Left forelimb (tissue), 1 donor: ENCODE measurements at places on chromosomes 7 and 10.

DNA sequence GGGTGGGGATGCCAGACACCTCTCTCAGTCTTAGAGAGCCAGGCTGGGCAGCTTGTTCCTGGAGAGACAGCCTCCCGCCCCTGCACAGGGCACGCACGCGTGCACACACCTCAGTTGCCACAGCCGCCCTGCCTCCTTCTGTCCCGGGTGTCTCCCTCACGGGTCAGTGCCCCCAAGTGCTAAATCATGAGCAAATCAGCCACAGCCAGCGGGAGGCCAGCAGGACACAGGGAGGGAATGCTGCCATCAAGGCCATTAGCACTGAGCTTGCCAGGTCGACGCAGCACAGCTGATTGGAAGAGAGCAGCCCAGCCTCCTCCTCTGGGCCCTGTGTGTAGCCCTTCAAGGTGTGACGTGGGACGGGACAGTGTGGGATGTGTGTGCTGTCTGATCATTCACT lies 130.4 kb downstream of the CDH23 start:
- DNase-seq: no peak

DNA sequence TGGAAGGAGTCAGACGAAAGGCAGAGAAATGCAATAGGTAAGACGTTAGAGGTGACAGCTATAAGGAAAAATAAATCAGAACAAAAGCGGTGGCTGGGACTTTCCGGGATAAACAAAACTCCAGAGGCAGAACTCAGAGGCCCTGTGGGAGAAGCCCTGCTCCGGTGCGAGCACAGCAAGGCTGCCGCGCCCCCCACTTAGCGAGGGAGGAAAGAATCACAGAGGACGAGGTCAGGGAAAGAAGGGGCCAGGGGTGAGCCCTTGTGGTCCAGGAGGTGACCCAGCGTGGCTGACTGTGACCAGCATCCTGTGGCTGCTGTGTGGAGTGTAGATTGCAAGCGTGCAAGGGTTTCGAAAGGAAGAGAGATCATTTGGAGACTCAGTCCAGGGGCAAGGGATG lies 591.8 kb upstream of the ADARB2 start:
- DNase-seq: no peak

DNA sequence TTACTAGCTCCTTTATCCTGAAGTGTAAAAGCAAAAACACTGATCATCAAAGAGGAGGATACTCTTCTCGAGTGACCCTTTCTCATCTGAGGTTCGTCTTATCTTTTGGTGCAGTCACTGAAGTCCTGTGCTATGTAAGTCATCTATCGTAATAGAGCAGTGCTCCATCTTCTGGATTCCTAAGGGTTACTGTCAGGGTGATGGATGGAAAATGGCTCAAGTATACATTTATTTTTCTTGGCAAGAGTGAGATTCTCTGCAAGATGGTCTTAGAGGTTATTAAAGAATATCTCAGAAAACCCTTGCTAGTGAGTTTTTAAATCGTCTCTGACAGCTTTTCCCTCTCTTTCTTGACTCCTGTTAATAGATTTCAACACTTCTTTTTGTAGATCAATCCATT lies 12.4 kb downstream of the PRKG1 start:
- DNase-seq: no peak

- no peak for DNase-seq
Observed at GRCh38 chr10:70255329-70256299, 22.4 kb upstream of the PPA1 start.

GRCh38 chr10:31768467-31768866 lies 160.2 kb downstream of the ARHGAP12 start:
- no peak for DNase-seq

DNA sequence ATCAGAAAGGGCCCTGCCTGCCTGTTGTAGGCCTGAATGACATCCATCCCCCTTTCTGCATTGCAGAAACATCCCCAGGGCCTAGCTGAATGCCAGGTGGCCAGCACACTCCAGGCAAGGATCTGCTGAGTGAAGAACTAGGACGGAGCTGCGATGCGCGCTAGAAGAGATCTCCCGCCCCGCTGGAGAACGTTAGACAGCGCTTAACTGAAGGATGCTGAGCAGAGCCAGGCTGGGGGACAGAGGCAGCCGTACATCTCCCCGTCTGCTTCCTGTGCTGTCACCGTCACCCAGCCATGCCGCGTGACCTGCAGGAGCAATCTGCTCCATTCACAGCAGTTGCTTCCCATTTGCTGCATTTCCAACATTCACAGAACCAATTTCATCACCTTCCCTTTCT lies 73.3 kb downstream of the FAM53B start:
- no peak for DNase-seq

DNA sequence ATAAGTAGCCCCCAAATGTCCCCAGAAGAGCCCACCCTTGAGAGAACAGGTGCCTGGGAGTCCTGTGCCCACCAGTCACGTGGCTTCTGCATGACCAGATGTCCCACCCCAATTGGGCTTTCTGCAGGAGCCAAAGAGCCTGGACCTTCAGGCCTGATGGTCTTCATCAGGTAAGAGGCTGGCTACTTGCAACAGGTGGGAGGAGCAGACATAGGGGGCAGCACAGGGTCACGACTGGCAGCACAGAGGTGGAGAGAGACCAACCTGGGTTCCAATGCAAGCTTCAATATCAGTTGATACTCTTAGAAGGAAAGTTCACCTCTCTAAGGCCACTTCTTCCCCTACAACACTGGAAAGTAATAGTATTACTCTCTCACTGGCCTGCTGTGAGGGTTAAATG lies 288.0 kb downstream of the ELMO1 start:
- DNase-seq: no peak

DNA sequence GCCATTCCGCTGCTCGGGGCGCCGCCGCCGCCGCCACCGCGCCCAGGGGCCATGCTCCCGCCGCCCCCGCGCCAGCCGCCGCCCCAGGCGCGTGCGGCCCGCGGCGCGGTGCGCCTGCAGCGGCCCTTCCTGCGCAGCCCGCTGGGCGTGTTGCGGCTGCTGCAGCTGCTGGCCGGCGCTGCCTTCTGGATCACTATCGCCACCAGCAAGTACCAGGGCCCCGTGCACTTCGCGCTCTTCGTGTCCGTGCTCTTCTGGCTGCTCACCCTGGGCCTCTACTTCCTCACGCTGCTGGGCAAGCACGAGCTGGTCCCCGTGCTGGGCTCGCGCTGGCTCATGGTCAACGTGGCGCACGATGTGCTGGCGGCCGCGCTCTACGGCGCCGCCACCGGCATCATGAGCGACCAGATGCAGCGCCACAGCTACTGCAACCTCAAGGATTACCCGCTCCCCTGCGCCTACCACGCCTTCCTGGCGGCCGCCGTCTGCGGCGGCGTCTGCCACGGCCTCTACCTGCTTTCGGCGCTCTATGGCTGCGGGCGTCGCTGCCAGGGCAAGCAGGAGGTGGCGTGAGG lies 383 bp downstream of the MARVELD1 start:
- DNase-seq: peak; percentile 83

- peak; percentile 62 for DNase-seq
Observed at GRCh38 chr7:30841025-30841735, 70.0 kb downstream of the MINDY4 start.

DNA sequence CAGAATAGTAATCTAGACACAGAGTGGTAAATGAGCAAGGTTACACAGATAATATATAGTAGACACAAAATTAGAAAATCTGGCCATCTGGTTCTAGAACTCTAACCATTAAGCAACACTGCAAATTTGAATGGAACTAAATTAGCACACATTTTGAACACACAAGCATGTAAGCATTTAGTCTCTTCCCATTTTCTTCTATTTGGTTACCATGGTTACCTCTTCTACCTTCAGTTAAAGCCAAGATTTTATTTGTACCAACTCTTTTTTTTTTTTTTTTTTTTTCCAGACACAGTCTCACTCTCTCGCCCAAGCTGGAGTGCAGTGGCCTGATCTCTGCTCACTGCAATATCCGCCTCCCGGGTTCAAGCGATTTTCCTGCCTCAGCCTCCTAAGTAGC lies 790.5 kb downstream of the MAGI2 start:
- no peak for DNase-seq

- DNase-seq: no peak
Observed at GRCh38 chr7:1882451-1882850, 212.4 kb downstream of the ELFN1 start.

GRCh38 chr7:102044984-102045673 lies 227.7 kb downstream of the CUX1 start:
- DNase-seq: peak; percentile 77

DNA sequence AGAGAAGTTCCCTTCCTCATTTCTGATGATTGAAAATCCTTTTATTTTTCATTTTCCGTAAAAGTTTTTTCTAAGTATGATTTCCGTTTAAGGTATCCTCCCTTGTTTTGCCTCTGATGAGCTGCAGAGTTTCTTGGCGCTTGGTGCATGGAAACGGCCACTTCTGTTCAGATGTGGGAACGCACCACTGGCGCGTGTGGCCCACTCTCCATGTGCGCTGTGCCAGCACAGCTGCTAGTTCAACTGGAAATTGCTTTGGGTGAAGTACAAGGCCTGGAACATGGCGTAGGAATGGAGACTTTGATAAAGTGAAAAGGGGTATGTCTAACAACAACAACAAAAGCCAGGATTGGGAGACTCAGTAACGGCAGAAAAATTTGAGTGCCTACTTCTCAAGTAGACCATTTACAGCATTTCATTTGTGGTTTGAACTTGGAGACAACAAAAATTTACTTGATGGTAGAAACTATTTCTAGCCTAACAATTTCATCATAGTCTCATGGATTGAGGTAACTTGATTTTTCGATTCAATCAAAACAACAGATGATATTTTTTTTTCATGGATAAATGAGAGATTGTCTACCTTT lies 364.2 kb downstream of the SUGCT start:
- no peak for DNase-seq

DNA sequence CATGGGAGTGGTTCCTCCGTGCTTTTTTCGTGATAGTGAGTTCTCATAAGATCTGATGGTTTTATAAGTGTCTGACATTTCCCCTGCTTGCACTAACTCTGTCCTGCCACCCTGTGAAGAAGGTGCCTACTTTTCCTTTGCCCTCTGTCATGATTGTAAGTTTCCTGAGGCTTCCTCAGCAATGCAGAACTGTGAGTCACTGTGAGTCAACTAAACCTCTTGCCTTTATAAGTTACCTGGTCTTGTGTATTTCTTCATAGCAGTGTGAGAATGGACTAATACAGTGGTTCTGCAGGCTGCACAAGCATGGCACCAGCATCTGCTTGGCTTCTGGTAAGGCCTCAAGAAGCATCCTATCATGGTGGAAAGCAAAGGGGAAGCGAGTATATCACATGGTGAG lies 1144.6 kb downstream of the SORCS3 start:
- DNase-seq: no peak

DNA sequence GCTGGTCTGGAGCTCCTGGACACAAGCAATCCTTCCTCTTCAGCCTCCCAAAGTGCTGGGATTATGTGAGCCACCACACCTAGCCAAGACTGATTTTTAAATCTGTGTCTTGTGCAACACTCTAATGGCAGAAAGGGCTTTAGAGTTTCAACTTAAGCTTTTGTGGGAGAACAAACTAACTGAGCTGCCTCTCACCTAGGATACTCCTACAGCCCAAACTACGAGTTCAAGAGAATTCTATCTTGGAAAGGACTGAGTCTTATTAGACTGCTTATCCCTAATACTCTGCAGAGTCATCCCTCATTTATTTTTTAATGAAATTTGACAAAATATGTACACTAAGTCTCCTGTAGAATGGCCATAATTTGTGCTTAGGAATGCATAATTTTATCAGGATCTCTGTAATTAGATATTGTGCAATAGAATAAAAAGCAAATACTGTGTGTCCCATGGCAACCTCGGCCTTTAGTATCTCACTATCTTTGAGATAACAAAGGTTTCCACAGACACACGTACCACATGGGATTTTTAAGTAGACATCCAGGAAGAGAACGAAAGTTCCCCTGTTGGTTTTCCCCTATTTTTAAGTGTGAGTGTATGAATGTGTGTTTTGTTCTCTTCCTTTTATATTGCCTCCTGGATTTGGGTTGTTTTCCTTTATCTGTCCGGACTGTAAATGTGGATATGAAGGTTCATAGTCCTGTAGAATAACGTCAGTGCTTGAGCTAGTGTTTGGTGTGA lies 199.4 kb upstream of the TCF7L2 start:
- DNase-seq: no peak

DNA sequence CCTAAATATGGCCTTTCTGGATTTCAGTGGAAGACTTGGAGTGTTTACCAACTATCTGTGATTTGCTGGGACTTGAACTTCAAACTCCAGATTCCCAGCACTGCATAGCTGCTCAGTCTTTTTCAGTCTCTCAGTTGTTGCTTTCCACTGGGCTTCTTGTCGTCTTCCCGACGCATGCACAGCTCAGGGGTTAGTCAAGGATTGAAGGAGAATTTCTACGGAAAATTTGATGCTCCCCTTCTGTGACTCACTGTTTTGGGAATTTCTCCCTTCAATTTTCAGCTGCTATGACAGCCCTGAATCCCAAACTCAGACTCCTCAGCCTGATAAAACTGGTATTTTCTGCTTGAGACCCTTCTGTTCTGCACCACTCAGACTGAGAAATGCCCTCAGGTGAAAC lies 91.7 kb downstream of the CYP26A1 start:
- DNase-seq: no peak

DNA sequence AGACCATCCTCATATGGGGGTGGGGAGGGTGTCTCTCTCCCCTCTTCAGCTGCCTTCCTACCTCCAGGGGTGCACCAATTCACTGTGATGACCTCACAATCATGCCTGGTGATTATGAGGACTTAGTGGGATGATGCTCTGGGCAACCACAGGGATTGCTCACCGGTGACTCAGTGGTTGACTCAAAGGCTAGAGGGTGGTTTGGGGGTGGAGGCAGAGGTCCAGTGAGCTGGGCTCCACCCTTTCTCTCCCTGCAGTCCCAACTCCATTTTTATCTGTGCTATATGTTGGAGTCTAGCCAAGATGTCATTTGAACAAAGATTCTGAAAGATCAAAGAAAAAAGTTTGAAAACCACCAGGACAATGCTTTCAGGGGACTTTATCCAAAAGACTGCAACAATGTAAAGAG lies 286.9 kb downstream of the KCNMA1 start:
- DNase-seq: no peak

GRCh38 chr10:45532480-45532879 lies 140.1 kb downstream of the ZFAND4 start:
- no peak for DNase-seq

DNA sequence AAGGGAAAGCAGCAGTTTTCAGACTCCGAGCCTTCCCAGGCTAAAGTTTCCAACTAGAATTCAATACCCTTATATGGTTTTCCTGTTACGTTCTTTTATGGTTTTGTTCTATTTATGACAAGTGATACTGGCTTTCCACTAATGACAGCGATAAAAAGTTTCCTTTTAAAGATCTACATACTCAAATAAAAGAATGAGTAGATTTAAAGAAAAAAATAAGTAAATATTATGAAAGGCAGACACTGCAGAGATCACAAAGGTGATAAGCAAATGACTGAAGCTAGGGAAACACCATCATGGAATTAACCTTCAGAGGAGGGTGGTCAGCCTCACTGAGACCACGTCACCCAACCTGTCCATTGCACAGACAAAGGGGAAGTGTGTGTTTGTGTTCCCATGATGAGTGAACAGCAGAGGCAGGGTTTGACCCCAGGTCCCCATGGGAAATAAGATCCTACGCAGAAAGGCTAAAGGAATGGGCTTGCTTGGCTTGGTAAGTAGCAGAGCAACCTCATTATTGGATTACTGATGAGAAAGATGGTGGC lies 4.0 kb downstream of the VSIR start:
- DNase-seq: no peak
